A549 treated with AZD2906 at 1 μM for 4 hours (cell line): ENCODE measurements at places on chromosomes 16 and 17. TPM values are rescaled to one million over a fixed set of nuclear protein-coding genes. Genes with fewer than 3 reads are reported as not detected.

The SPNS3 gene
- total RNA-seq, result 0.03 to 0.17 TPM (median 0.06 TPM) in 4 of 5 replicates, not detected in the other

The KRTAP9-4 gene
- total RNA-seq, result not detected in 5 replicates

The CHTF18 gene
- 14.5 to 32.9 TPM (median 24.5 TPM) in 5 replicates for total RNA-seq

The LDHD gene
- 0.29 to 0.98 TPM (median 0.82 TPM) in 5 replicates for total RNA-seq

The CHST5 gene
- total RNA-seq, result not detected in 5 replicates

The LRRC75A gene
- total RNA-seq, result 0.99 to 1.3 TPM (median 1.1 TPM) in 5 replicates

The KRT17 gene
- 0.66 to 1.3 TPM (median 1.00 TPM) in 5 replicates for total RNA-seq

The DUSP14 gene
- 41.4 to 50.7 TPM (median 46.6 TPM) in 5 replicates for total RNA-seq

The GCGR gene
- total RNA-seq, result 0.14 to 0.55 TPM (median 0.34 TPM) in 5 replicates

The ZNF385C gene
- total RNA-seq, result 0.14 to 0.39 TPM (median 0.20 TPM) in 5 replicates

The HOXB8 gene
- total RNA-seq, result 5.5 to 7.1 TPM (median 6.0 TPM) in 5 replicates

The ABCC11 gene
- total RNA-seq, result 0.05 to 0.25 TPM (median 0.08 TPM) in 5 replicates

The RGS11 gene
- total RNA-seq, result 2.9 to 4.9 TPM (median 4.4 TPM) in 5 replicates

The CCL4L2 gene
- not detected in 5 replicates for total RNA-seq

The HS3ST3B1 gene
- total RNA-seq, result 0.81 to 1.1 TPM (median 1.0 TPM) in 5 replicates

The PDE6G gene
- 1.5 to 2.8 TPM (median 2.4 TPM) in 5 replicates for total RNA-seq

The LLGL2 gene
- total RNA-seq, result 19.3 to 34.5 TPM (median 33.6 TPM) in 5 replicates

The RASD1 gene
- total RNA-seq, result 4.4 to 5.8 TPM (median 4.9 TPM) in 5 replicates

The KRT33A gene
- total RNA-seq, result not detected in 5 replicates

The GINS3 gene
- 19.4 to 24.2 TPM (median 20.3 TPM) in 5 replicates for total RNA-seq

The MRPS7 gene
- 155 to 180 TPM (median 169 TPM) in 5 replicates for total RNA-seq
